ENCODE measurements at places on chromosomes 11 and 22.

GRCh38 chr11:13205486-13205885 lies 72.1 kb upstream of the BMAL1 start:
- no peak for DNase-seq

GRCh38 chr11:74141908-74142307 lies 28.9 kb downstream of the C2CD3 start:
- no peak for DNase-seq

- DNase-seq: peak; percentile 65
These were observed at the start of gene JHY for GRCh38 chr11:122882189-122882856. JHY (plus strand) TSS chr11:122882759; CDS start chr11:122885850, 3,091 bp downstream.

- no peak for DNase-seq
These were observed 98.0 kb upstream of the THY1 start for GRCh38 chr11:119520966-119521365.

GRCh38 chr11:104390651-104391050 lies 226.7 kb upstream of the PDGFD start:
- no peak for DNase-seq

- peak; percentile 52 for DNase-seq
These were observed 19.5 kb downstream of the PIK3IP1 start for GRCh38 chr22:31272522-31273446.

- peak; percentile 52 for DNase-seq
These were observed 3.6 kb upstream of the MRPL23 start for GRCh38 chr11:1943576-1943975.

DNA sequence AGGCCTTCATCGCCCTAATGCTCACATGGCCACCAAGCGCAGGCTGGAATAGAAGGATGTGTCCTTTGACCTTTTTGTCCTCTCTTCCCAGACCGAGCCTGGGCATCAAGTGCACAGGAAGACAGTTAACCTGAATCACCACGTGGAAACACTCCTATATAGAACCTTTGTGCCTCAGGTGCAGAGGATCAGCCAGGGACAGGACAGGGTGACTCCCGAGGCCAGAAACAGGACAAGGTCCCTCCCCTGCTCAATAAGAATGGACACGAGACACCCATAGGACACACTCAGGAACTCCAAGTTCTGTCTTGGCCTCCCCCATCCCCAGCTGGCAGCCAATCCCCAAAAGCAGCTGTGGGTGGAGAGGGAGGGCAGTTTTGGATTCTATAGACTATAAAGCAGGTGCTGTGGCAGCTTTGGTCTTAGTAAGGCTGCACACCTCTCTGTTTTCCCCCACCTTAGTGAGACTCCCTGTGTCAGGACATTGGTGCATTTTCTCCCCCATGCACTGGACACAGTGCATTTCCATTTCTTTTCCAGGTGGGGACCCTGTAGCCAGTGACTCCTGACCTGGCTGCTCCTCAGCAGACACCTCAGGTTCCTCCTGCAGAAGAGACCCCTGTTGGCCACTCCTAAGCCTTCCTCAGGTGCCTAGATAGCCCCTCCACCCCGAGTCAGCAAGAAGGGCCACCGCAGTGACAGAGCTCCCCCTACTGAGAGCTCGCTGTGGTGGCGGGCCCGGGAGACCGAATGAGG lies 43.6 kb upstream of the POU2AF1 start:
- DNase-seq: peak; percentile 67

DNA sequence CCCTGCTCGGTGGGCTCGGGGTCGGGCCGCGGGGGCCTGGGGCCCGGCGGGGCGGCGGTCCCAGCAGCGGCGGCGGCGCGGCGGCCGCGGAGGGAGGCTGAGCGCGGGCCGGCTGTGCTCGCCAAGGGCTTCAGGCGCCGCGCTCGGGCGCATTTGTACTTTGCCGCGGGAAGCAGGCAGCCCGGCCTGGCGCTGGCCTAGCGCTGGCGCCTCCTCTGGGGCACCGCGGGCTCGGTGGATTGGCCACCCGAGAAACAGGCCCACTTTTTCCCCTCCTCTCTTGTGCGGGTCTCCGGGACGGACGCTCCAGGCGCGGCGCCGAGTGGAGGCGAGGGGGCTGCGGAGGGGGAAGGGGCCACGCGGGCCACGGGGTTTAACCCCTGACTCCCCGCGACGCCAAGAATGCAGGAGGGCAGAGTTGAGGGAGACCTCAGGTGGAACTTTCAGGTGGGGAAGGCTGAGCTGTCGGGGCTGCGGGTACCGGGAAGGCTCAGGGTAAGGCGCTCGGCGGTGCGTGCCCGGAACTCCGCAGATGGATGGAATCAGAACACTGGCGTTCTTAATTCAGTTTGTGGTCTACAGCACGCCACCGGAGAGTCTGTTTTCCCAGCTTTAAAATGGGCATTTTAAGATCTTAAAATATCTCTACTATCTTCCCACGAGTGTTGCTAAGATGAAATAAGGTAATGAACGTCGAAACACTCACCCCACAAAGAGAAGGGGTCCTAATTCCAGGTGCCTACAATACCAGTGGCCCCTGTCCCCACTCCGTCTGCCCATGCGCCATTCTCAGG lies at the start of gene CHRDL2:
TSS of gene CHRDL2 (minus strand) at position 126 of the 794 bp plus-strand sequence. CDS start 538 bp downstream, outside the sequence.
- no peak for DNase-seq

- no peak for DNase-seq
These were observed 6.7 kb downstream of the CPT1B start for GRCh38 chr22:50571264-50572175.

DNA sequence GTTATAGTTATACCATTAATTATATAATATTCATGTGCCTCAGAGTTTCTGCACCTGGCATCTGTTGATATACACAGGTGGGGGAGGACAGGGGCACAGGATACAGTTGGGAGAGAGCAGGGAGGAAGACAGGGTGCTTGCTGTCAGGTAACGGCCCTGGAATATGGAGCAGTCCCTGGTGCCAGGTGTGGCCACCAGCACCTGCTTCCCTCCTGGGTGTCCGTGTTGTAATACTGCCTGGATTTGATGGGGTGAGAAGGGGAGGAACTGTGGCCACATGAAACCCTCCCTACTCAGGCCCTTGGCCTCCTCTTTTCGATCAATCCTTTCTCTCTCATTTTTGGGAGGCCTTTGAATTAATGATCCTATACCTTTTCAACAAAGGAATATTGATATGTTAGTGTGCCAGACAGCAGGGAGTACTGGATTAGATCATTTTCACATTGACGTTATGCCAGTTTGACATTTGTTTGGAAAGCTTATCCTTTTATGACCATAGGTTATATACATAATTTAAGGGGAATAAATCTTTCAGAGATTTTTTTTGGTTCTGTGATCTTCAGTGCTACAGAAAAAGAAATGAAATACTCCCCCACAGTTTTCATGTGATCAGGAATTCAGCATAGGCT lies 88.6 kb downstream of the TEAD1 start:
- DNase-seq: no peak

DNA sequence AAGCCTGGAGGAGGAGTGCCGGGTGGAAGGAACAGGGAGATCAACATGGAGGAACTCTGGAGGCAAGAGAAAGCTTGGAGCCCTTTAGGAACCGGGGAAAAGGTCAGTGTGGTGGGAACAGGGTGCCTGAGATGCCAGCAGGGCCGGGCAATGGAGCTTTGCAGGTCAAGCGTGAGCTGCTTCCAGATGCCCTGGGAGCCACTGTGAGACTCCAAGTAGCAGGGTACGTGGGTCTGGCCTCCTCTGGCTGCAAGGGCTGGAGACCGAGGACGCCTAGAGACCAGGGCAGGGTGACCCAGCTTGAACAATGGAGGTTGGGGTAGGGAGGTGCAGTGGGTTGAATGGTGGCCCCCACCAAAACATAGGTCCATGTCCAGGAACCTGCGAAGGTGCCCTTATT lies 15.6 kb upstream of the EMID1 start:
- peak; percentile 39 for DNase-seq

DNA sequence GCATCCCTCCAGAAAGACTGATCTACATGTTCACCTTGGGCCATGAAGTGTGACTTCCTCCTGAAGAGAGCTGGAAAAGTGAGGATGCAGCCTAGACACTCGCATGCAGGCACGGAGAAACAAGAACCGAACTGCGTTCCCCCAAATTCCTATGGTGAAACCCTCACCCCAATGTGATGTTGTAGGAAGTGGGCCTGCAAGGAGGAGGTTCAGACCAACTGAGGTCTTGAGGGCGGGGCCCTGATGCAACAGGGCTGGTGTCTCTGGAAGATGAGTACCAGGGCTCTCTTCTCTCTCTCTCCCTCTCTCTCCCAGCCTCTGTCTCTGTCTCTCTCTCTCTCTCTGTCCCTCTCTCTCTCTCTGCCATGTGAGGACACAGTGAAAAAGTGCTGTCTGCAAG lies 501.1 kb downstream of the BRD1 start:
- no peak for DNase-seq

GRCh38 chr11:71311928-71312510 lies 59.6 kb upstream of the SHANK2 start:
- peak; percentile 23 for DNase-seq

GRCh38 chr11:15361316-15361715 lies 246.6 kb downstream of the INSC start:
- DNase-seq: no peak

GRCh38 chr11:31325160-31325559 lies 44.4 kb downstream of the DCDC1 start:
- no peak for DNase-seq

DNA sequence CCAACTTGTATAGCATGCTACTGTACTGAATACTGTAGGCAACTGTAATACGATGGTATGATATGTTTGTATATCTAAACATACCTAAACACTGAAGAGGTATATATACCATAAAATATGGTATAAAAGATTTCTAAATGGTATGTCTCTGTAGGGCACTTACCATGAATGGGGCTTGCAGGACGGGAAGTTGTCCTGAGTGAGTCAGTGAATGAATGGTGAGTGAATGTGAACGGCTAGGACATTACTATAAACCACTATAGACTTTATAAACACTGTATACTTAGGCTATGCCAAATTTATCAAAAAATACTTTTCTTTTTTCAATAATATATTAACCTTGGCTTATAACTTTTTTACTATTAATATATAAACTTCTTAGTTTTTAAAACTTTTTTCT lies 66.8 kb downstream of the ZC3H12C start:
- no peak for DNase-seq

DNA sequence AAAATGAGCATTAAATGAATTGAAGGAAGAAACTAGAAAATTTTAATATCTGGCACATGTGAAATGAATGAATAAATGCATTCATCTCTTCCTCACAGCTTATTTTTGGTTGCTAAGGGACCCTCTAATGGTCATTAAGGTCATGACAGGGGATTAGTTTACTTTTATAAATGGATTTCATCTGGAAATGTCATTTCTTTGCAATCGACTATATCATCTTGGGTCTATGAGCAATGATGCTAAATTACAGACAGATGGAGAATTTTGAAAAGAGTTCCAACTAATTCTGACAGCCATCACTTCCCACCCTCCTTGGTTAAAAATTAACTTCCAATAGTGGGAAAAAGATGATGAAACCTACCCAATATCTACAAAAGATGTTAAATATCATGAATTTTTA lies 98.0 kb downstream of the KIF18A start:
- no peak for DNase-seq

GRCh38 chr11:65113361-65113756 lies 1.7 kb downstream of the TM7SF2 start:
- DNase-seq: no peak

DNA sequence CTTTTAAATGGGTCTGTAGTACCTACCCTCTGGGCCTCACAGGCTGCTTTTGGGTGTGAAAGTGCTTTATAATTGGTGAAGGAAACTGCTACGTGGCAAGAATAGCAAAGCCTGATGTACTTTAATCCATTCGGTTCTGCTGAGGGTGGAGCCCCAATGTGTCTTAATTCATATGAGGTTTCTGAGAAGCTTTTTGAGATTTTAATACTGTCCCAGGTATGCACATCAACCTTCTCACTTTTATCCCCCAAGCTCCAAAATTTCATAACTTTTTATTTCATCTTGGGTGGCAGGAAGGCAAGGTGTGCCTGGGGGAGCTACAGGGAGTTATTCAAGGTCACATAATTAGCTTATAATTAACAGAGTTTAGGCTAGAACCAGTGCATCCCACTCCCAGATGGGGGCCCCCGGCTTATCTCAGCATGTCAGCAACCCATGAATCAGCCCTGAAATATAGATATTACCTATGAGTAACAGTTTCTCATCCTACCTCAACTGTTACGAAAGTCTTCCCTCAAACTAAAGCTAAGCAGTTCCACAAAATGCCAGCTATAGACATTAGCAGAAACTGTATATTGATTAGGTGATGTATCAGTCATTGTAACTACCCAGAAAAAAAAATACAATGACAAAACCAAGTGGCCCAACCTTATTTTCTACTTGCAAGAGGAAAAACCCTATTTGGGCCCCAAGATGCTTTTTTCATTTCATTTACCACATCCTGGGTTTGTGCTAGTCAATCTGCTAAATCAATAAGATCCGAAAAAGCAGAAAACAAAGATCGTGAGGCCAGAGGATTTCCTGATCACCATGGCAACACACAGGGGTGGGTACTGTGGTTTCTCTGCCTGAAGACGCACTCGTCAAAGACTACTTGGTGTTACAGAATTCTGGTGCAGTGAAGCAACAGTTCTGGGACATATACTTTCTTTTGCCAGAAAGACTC lies 26.7 kb downstream of the CD44 start:
- peak; percentile 77 for DNase-seq

GRCh38 chr11:63375434-63375833 lies 5.8 kb downstream of the SLC22A9 start:
- DNase-seq: no peak

DNA sequence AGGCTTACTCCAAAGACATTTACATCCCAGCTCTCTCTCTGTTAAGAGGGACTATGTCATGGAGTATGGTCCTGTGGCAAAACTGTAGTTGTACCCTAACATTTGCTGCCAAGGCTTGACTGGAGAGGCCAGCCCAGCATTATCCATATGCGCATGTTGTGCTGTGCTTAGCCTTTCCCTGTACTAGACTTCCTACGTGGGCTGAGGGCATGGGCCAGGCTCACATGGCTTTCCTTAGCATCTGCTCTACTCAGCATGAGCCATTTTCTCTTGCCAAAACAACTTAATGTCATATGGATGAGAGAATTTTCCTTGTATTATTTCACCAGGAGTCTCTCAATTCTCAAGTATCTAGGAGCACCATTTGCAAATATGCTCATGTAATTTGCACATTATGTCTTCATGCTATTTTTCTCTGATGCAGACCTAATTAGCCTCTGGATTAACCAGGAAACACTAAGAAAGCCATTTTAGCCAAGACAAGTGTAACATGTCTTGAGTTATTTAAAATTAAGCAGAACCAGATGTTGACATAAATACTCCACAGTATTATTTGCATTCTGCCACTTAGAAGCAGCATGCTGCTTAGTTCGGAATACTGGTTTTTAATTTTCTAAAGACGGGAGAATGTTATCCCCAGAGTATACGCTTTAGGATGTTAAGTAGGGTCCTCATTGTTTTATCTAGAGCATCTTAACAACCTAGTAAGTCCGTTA lies 71.7 kb upstream of the FAR1 start:
- DNase-seq: no peak

DNA sequence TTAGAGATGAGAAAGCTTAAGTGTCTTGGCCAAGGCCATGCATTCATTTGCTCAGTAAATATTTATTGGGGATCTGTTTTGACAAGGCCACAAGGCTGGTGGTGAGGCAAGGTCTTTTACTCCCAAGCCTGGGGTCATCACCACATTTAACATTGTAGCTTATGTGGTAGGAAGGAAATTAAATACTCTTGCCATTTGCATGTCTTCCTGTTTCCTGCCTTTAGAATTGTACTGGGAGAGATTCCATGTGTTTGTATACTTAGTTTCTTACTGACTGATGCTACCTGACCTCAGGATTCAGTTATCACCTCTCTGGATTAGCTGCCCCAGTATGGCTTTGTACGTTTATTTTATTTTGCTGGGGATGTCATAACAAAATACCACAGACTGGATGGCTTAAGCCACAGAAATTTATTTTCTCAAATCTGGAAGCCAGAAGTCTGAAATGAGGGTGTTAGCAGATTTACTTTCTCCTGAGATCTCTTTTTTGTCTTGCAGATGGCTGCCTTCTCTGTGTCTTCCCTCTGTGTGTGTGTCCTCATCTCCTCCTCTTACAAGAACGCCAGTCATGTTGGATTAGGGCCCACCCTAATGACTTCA lies 44.8 kb downstream of the SPECC1L start:
- DNase-seq: no peak
